Activated naive CD8-positive, alpha-beta T cell treated with anti-CD3 and anti-CD28 coated beads, Interleukin-2, amount 10 ng/mL, durations not matched to agents 7 days and 5 days (primary cell): ENCODE measurements at places on chromosomes 3 and 15.

DNA sequence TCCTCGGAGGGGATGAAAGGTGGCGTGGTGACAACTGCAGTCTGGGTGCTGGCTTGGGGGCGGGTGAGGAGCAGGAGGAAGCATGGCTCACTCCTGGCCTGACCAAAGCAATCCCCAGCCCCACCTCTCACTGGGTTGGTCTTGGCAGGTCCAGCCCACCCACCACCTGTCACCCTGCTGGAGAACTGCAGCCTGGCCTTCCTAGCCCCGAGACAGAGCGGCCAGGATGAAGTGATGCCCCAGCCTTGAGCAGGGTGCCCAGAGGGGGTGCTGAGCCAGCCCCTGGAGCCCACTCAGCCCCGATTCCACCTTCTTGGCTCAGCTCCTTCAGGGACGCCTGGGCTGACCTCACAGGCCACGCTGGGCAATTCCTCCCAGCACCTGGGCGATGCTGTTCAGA lies 89.9 kb downstream of the IQSEC1 start:
- DNase-seq: no peak

GRCh38 chr3:101996832-101997231 lies 147.5 kb downstream of the NFKBIZ start:
- no peak for DNase-seq

DNA sequence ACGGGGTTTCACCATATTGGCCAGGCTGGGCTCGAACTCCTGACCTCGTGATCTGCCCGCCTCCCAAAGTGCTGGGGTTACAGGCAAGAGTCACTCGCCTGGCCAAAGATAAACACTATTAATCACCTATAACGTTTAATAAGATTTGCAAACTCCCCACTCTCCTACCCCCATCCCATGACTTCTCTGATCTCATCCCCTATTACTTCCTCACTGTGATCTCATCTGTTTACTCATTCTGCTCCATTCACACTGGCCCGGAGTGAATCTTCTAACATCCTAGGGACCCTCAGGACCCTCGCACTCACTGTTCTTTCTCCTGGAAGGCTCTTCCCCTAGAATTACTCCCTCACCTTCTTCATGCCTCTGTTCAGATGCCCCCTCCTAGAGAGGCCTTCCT lies 78.9 kb downstream of the DGKG start:
- no peak for DNase-seq

GRCh38 chr3:182704926-182705325 lies 88.4 kb upstream of the ATP11B start:
- DNase-seq: no peak

DNA sequence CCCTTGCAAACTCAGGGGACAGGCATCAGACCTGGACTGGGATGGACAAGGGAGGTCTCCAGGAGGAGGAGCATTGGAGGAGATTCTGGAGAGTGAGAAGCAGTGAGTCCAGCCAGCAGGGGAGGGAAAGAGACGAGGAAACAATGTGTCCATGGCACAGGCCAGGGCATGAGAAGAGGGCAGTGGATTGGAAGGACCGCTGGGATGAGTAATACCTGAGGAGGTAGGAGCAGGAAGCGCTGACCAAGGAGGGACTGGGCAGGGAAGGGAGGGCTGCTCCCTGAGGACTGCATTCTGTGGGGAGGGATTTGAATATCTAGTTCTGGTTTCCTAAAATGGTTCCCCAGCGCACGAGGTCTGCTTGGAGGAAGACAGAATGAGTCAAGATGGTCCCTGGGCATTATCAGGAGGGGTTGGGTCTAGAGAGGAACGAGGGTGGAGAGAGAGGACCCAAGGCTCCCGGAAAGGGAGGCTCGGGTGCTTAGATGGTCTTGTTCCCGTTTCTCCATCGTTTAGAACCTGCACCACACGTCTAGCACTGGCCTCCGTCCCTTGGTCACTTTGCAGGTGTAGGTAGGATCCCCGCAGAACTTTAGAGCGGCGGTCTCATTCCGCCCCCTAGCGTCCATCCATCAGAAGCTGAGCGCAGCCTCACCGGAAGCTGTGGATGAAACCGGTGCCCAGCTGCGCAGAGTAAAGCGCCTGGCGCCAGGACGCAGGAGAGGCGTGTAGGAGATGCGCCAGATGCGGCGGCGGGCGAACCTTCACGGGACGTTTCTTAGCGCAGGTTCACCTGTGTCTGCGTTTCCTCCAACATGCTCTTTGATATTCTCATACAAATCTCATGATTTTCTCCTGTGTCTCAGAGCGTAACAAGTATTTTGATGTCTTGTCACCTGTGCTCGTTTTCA lies 190.7 kb upstream of the NDN start:
- peak; percentile 49 for DNase-seq
